Stimulated activated CD8-positive, alpha-beta memory T cell treated with anti-CD3 and anti-CD28 coated beads, Interleukin-4, amount 100 ng/mL, for 1 hour (primary cell): ENCODE measurements at places on chromosomes 1 and 21.

DNA sequence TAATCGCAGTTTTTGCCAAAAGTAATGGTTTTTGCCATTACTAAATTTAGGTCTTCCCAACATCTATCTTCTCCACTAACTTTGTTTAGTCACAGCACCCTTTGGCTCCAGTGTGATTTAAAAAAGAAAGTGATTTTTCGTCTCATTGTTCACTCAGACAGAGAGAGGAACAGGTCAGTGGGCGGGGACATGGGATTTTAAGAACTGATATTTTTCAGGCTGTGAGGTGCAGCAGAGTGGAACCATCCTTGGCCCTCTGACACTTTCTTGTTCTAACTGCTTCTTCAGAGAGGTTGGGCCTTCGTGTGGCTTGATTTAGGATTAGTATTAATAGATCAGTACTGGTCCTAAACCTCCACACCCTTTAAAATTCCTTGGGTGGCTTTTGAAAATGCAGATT is 38.8 kb downstream of the CASQ2 start:
- DNase-seq: no peak

DNA sequence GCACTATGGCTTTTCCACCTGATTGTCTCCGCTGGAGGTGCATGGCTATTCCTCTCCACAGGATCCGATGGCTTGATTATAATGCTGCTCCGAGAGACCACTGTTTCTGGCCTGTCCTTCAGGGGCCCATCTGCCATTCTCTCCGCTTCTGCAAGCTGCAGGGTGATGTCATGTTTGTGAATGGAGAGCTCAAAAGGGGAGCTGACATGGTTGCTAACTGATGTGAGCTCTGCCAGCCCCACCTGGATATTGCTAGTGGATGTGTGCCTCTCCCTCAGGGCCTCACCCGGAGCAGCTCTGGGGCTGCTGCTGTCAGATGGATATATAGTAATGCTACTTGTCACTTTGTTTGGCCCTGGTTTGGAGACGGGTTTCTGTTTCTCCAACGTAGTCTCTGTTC is 72.3 kb downstream of the KDM1A start:
- DNase-seq: no peak

DNA sequence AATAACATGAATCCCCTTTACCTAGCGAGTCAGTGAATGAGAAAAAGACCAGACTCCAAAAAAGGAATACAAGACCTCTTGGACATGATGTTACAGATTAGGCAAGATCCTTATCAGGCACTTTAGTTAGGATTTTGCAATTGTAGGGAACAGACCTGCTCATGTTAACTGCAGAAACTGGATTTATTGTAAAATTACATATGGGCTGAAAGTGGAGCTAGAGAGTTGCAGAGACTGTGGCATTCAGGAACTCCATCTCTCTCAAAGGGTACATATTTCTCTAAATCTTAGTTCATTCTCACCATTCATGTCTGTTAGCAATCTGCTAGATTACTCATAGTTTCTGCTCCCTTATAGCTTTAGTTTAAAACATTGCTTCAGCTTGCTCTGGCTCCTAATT is 142.2 kb downstream of the PAPPA2 start:
- DNase-seq: no peak

DNA sequence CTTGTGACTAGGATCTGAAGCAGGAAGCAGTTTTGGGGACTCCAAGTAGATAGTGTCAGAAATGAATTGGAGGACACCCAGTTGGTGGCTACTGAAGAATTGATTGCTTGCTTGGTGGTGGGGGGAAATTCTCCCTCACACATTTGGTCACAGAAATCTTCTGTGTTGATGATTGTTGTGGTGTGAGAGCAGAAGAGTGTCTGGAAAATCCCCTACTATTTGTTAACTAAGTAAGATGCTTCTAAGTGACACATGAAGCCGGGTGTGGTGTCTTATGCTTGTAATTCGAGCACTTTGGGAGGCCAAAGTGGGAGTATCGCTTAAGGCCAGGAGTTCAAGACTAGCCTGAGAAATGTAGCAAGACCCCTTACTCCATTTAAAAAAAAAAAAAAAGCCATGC is 22.5 kb upstream of the IPP start:
- DNase-seq: no peak

DNA sequence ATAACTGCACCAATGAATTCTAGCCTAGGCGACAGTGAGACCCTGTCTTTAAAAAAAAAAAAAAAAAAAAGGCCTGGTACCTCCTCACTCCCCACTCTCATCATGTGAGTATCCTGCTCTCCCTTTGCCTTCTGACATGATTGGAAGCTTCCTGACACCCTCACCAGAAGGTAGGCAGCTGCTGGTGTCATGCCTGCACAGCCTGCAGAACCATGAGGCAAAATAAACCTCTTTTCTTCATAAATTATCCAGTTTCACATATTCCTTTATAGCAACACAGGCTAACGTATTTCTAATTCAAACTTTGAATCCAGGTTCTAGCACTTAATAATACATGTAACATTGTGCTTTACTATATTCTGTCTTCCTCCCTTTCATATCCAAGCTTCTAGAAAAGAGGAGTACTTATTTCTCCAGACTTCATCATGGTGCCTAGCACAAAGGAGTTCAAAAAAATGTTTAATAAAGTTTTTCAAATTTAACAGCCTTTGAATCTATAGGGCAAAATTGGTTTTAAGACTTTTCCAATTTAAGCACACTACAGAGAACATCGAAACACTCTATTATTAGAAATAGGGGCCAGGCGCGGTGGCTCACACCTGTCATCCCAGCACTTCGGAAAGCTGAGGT is 5.6 kb downstream of the AHCTF1 start:
- no peak for DNase-seq

- DNase-seq: no peak
Observed at GRCh38 chr1:31802190-31803150, 13.4 kb downstream of the SPOCD1 start.

- DNase-seq: no peak
Observed at GRCh38 chr1:205458777-205459566, 3.1 kb upstream of the BLACAT1 start.

DNA sequence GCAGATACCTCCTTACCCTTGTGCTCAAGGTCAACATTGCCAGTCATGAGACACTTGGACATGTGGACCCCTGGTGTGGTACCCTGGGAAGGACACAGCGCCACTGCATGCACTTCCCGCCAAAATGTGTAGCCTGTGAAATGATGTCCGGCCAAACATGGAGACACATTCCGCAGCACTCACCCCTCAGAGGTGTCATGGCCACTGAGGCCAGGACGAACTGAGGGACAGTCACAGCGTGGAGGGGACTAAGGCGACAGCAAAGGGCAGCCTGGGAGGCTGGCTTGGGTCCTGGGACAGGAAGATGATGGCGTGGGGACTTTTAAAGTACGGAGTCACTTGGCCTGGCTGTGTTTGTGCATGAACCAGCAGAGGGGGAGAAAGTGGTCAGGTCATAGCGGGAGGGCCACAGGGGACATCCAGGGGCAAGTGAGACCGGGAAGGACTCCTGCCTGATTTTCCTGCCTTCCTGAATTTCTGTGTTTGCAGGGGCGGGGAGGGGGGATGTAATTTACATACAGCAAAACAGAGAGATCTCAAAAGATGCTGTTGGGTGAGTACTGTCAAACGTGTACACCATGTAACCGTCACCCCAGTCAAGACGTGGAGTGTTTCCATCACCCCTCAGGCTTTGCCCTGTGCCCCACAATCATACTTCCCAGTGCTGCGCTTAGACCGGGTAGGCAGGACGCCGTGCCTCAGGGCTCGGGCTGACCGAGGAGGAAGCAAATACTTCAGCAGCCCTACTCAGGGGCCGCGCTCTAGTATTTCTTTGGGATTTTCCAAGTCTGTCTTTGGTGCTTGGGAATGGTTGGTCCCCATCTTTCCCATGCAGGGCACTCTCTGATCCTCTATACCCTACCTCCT is 45.2 kb downstream of the WDR4 start:
- no peak for DNase-seq

- no peak for DNase-seq
Observed at GRCh38 chr1:27862671-27863537, 9.4 kb upstream of the THEMIS2 start.

- no peak for DNase-seq
Observed at GRCh38 chr1:231392389-231393131, 29.5 kb downstream of the EGLN1 start.

DNA sequence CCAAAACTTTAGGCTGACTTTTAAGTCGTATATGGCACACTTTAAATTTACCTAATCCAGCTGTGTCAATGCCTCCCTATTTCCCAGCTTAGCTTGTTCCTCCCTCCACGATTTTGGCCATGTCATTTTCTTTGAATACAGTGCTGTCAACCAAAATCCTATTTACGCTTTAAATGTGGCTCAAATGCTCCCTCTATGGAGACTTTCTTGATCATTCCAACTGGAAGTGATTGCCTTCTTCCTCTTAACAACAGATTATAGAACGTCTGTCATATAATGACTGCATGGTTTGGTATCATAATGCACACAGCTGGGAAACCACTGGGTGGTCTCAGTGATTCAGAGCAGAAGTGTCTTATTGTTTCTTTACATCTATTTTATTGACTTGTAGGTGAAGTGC is 18.9 kb upstream of the BATF3 start:
- DNase-seq: no peak

GRCh38 chr1:41666981-41667631 is 182.6 kb upstream of the EDN2 start:
- no peak for DNase-seq

DNA sequence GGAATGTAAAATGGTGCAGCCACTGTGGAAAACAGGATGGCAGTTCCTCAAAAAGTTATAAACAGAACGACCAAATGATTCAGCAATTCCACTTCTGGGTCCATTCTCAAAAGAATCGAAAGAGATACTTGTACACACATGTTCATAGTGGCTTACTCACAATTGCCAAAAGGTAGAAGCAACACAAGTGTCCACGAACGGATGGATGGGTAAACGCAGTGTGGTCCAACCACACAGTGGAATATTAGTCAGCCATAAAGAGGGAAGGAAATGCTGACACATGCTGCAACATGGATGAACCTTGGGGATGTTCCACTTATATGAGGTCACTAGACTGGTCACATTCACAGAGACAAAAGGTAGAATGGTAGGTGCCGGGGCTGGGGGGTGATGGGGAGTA is 5.3 kb downstream of the KRTAP10-1 start:
- DNase-seq: no peak

- peak; percentile 26 for DNase-seq
Observed at GRCh38 chr1:24186993-24187790, at the start of gene IFNLR1. IFNLR1 (minus strand) TSS chr1:24187289; CDS start chr1:24187248, 41 bp downstream.

DNA sequence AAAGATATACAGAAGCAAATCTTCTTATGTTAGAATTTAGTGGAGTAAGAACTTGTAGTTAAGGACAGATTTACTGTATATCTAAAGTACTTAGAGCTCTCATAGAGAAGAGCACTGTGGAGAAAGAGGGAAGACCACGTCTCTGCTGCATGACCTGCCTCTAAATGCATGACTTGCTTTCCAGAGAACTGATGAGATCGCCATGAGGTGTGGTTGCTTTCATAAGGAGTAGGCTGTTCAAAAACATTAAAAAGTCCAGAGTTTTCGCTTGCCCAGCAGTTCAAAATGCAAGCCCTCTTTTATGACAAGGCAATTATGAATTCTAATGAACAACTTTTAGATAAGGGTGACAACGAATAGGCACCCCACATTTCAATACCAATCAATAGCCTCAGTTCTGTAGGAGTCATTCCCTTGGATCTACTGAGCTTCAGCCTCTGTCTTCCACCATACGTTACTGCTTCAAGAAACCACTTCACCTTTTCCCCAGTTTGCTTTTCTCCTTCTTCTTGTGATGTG is 24.9 kb downstream of the SLC30A10 start:
- no peak for DNase-seq

DNA sequence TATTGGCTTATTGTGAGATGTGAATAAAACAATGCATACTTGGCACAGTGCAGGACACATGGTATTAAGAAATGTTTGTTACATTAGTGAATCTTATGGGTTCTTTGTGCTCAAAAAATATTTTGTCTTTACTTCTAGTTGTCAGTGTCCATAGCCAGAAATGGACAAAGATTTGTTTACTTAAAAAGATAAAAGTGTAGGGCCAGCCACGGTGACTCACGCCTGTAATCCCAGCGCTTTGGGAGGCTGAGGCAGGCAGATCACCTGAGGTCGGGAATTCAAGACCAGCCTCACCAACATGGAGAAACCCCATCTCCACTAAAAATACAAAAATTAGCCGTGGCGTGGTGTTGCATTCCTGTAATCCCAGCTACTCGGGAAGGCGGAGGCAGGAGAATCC is 654.6 kb upstream of the NEGR1 start:
- DNase-seq: no peak

DNA sequence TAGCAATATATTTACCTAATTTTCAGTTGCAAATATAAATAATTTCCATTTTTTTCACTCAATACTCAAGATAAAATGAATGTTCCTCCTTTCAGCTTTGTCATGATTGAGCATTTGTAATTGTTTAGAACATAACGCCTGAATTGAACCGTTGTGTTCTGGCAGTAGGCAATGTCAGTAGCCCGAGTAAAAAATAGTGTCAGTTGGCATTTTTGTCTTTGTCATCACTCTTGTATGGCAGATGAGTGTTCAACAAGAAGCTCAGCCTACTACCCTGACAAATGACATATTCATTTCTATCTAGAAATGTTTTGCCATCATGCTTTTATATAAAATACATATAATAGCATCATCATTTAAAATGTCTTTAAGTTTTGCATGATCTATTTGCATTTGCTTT is 691.4 kb upstream of the NCAM2 start:
- no peak for DNase-seq
